ENCODE measurements at places on chromosomes 2 and 18. TPM values are rescaled to one million over a fixed set of nuclear protein-coding genes. Genes with fewer than 3 reads are reported as not detected.
A peak's percentile ranks its signal among the peaks of the same experiment; 100 is the strongest.

The HAAO gene
- 1.3 TPM for total RNA-seq

The COL4A4 gene
- 0.62 TPM for total RNA-seq

The XDH gene
- 2.2 TPM for total RNA-seq

The RAD51AP2 gene
- 0.10 TPM for total RNA-seq

The SLC5A6 gene
- total RNA-seq, result 54.0 TPM

The TUBA3D gene
- total RNA-seq, result not detected

DNA sequence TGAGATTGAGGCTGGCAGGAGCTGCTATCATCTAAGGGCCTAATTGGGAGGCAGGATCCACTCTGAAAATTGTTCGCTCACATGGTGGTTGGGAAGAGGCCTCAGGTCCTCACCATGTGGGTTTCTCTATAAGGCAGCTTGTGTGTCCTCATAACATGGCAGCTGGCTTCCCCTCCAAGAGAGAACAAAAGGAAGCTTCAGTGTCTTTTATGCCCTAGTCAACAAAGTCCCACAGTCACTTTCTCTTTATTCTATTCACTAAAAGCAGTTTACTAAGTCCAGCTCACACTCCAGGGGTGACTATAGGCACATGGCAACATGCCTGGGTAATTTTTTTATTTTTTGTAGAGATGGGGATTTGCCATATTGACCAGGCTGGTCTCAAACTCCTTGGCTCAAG lies 5.8 kb upstream of the ITGAV start:
- no peak for DNase-seq

GRCh38 chr2:38508311-38509039 lies 94.3 kb downstream of the HNRNPLL start:
- peak; percentile 46 for DNase-seq

DNA sequence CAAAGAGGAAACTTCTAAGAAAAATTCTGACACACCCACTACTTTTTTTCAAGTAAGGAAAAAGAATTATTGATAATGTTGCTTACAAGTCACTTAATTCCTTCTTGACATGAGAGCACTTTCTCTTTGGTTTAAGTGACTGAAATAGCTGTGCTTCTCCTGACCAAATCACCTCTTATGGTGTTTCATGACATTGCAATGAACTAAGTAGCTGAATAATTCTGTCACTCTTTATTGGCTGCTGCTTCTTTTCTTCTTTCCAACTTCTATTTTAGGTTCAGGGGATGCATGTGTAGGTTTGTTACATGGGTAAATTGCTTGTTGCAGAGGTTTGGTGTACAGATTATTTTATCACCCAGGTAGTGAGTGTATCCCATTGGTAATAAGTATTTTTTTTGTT lies 447.6 kb upstream of the NETO1 start:
- no peak for DNase-seq

- no peak for DNase-seq
Observed at GRCh38 chr18:63444580-63444979, 22.3 kb upstream of the VPS4B start.

GRCh38 chr2:20551945-20552328 lies 99.0 kb downstream of the HS1BP3 start:
- no peak for DNase-seq

DNA sequence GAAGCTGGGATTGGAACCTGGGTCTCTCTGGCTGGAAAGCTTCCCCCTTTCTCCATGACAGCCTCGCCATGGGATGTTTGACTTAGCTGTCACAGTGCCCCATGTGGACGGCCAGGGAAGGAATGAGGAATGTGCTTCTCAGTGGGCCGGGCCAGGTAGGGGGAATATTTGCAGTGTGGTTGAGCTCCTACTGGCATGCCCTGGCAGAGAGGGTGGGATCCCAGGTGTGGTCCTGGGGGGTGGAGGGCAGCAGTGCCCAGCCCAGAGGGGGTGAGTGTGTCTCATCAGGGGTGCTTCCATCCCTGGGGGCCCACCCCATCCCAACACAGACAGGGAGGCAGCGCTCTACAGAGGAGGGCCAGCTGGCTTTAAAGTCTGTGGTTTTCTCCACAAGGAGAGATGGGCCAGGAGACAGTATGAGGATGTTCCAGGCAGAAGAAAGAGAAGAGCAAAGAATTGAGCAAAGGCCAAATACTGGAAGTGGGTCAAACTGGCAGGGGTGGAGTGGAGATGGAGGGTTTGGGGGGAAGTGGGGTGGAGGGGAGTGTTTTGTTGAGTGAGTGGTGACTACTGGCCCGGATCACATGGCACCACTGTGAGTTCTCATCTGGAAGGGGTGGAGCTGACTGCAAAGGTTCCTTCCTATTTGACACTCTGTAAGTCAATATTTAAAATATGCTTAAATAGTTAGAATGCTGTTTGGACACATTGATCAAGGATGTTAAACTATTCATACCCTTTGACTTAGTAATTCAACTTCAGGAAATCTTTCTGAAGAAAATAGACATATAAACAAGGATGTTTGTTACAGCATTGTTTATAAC lies 94.0 kb downstream of the MYCN start:
- no peak for DNase-seq

DNA sequence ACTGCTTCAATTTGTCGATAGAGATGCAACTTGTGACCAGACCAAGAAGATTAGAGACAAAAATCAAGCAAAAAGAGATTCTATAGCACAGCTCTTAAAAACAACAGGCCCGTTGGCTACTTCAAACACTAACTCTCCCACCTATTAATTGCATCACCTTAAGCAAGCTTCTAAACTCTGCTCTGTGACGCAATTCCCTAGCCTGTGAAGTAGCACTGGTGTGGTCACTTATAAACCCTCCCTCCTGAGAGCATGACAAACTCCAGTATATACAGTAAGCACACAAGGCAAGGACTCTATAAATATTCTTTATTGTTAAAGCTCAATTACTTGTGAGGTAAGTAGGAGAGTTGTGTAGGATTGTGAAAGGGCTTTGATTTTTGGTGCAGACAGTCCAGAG lies 72.3 kb downstream of the CMPK2 start:
- no peak for DNase-seq

DNA sequence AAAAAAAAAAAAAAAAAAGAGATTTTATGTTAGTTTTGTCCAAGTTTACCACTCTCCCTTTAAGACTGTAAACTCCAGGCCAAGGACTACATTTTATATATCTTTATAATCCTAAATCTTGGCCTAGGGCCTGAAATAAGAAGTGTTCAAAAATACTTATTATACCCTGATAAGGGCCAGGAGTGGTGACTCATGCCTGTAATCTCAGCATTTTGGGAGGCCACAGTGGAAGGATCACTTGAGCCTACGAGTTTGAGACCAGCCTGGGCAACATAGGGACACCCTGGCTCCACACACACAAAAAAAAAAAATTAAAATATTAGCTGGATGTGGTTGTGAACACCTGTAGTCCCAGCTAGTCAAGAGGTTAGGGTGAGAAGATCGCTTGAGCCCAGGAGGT lies 12.7 kb downstream of the TRIP12 start:
- no peak for DNase-seq

DNA sequence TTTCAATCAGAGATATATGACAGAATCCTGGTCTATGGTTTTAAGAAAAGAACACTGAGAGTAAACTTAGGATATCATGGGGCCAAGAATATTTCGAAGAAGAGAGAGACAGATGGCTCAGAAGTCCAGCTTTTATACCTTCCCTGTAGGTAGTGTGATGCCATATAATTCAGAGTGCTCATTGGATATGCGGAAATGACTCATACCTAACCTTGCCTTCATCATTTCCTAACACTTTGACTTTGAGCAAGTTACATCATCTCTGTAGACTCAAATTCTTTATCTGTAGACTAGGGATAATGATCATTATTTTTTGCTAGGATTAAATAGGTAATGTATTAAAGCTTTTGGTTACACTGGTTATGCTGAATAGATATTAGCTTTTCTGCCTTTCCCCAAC lies 461.6 kb upstream of the CNTNAP5 start:
- DNase-seq, result no peak

GRCh38 chr18:3840766-3841165 lies 390.8 kb downstream of the TGIF1 start:
- no peak for DNase-seq

- peak; percentile 69 for DNase-seq
Observed at GRCh38 chr2:127293748-127294562, at the start of gene ERCC3. ERCC3 (minus strand) TSS chr2:127294144; CDS start chr2:127294081, 63 bp downstream.

- no peak for DNase-seq
Observed at GRCh38 chr2:140508756-140509155, 1622.1 kb downstream of the LRP1B start.

- no peak for DNase-seq
Observed at GRCh38 chr2:156517419-156517818, 81.2 kb downstream of the GPD2 start.

DNA sequence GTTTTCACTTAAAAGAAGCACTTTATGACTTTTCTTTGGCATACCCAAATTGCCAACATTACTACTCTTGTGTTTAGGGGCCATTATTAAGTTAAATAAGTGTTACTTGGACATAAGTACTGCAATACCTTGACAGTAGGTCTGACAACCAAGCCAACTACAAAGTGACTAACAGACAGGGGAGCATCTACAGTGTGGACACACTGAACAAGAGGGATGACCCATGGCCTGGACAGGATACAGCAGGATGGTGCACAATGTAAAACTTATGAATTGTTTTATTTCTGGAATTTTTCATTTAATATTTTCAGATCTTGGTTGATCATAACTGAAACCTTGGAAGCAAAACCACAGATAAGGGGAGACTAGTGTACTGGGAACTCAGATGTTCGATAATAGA lies 4.0 kb upstream of the INPP1 start:
- DNase-seq, result no peak

DNA sequence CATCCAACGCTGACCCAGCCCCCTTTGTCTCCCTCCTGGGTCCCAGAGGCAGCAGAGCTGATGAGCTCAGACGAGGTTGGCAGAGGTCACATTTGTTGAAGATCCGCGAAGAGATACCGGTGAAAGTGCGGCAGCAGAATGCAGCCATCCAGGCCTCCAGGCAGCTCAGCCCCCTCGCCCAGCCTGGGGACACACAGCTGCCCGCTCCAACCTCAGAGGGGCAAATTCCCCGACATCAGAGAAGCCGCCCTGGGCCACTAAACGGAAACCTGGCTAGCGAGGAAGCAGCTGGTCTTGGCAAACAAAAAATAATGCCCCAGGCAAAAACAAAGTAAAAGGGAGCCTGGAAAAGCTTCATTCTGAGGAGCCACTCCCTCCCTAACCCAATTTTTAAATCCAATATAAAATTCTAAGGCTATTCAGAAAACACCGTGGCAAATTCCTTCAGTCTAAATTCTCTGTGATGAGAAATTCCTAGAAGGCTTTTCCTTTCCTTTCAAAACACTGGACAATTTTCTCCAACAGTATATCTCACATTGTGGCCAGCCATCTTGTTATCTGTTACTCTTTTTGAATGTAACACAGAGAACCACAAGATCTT lies 262.4 kb downstream of the SS18 start:
- peak; percentile 71 for DNase-seq

- DNase-seq, result no peak
Observed at GRCh38 chr18:49581371-49581770, 19.5 kb downstream of the LIPG start.

DNA sequence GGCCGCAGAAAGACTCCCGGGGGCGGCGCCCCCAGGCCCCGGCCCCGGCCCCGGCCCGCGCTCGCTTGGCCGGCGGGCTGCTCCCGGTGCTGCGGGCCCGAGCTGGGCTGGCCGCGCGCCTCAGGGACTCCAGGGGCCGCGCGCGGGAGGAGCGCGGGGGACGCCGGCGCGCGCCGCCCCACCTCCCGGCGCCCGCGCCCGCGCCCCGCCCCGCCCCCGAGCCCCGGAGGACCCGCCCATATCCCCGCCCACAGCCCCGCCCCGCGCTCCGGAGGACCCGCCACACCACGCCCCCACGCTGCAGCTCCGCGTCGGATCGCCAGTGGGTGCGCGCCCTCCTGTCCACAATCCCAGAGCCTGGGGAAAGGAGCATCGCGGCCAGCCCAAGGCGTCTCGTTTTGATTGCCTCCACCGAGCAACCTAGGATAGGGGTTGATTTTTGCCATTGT lies at the start of gene PARD6G:
PARD6G (minus strand) TSS at position 122 of the 449 bp plus-strand sequence. CDS start 166 bp downstream, outside the sequence.
- peak; percentile 43 for DNase-seq

- no peak for DNase-seq
Observed at GRCh38 chr2:42874949-42875801, 82.8 kb upstream of the HAAO start.
